ENCODE measurements at places on chromosomes 16 and 17.

GRCh38 chr17:72928454-72929136, 163.9 kb downstream of the SLC39A11 start:
- DNase-seq, result no peak

DNA sequence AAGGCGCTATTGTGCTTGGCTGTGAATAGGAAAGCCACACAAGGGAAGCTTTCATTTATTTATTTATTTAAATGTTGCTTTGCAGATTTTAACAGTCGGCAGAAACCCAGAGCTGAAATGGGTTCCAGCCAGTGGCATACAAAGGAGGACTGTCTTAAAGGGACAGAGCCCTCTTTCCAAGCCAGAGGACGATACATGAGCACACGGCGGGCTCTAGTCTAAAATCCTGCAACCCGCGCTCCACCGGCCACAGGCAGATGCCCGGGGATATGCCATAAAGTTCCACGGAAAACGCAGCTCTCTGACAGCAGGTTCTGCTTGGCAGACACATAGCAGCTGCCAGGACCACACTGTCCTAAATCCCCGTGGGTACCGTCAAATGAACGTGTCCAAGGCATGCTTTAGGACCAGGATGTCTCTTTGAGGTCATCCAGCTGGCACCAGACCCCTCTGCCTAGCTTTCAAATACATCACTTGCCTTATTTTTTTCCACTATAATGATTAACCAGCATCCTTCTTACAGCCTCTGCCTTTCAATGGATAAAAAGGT, 64.6 kb downstream of the CYTH1 start:
- DNase-seq, result no peak

- DNase-seq, result no peak
Measured at GRCh38 chr16:70476272-70477020, 22.1 kb downstream of the FCSK start.

GRCh38 chr16:67163164-67163998, 1.2 kb upstream of the HSF4 start:
- DNase-seq, result no peak

- DNase-seq, result no peak
Measured at GRCh38 chr16:24214992-24215391, 41.1 kb upstream of the CACNG3 start.

DNA sequence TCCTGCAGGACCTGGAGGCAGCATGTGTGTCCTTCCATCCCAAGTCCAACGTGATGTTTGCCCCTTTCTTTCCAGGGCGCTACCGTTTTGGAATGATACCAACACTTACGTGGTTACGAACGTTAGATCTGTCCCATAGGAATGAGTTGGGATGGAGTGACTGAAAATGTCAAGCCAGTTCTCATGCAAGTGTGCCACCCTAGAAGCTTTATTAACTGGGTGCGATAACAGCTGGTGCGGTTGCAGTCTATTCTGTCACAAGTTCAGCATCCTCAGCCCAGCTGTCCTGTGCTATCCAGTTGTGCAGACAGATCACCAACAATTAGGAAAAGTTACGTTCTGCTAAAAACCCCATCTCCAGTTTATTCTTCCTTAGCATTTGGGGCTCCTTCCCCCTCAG, 52.5 kb downstream of the BANP start:
- DNase-seq, result no peak

- DNase-seq, result no peak
Measured at GRCh38 chr17:83069931-83070742, 9.3 kb upstream of the METRNL start.

- no peak for DNase-seq
Measured at GRCh38 chr17:70276906-70277305, 107.6 kb downstream of the KCNJ2 start.

DNA sequence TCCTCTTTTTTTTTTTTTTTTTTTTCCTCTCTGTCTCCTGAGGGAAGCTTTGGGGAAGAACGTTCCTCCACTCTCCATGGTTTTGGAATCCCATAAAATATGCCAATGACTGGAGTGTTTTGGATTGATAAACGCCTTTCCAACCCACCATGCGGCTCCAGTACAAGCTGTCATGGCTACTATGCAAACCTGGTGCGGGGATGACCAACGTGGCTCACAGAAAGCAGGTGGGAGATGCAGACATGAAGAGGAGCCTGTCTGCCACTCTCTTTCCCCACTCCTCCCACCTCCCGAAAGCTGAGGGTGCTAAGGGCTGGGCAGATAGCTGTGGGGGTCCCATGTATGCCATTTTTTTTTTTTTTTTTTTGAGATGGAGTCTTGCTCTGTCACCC, 69.9 kb upstream of the SEC14L1 start:
- no peak for DNase-seq

GRCh38 chr17:20203018-20203417, 193.9 kb downstream of the SPECC1 start:
- no peak for DNase-seq

DNA sequence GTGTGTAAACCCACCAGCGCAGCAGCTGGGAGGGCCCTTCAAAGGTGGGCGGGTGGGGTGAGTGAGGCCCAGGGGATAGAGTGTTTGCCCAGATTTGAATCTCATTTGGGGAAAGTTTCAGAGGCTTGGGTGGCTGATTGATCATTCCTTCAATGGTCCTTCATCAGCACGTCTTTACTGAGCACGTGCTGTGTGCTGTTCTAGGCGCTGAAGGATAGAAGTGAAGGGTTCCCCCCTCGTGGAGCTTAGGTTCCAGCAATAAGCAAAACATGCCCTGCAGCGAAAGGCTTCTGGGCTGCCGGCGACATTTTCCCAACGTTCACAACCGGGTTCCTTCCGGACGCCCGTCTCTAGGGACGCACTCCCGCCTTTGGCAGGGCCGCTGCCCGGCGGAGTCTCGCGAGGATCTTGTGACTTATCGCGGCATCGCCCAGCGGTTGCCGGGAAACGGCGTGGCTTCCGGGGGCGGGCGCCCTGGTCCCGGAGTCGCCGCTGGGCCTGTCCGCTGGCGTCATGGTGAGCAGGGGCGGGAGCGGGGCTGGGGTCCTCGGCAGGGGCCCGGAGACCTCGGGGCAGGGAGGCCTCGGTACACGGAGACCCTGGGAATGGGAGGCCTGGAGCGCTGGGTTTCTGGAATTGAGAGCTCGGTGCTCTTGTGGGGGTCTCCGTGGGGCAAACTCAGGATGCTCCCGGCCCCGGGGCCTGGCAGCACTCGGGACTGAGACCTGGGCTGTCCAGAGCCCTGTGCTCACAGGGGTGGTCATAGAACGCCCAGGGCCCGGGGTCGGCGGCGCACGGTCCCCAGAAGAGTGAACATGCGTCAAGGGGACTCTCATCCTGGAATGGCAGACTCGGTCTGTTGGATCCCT, 3.2 kb upstream of the DBNDD1 start:
- peak; percentile 52 for DNase-seq

DNA sequence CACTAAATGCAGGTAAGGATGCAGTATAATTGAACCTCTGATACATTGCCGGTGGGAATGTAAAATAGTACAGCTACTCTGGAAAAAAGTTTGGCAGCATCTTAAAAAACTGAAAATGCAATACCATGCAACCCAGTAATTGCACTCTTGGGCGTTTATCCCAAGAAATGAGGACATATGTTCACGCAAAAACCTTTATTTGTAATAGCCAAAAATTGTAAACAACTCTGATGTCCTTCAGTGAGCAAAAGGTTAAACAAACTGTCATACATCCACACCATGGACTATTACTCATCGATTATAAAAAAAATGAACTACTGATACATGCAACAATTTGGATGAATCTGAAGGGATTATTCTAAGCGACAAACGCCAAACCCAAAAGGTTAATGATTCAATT, 16.9 kb downstream of the SYNRG start:
- DNase-seq, result peak; percentile 67

- no peak for DNase-seq
Measured at GRCh38 chr16:48052731-48053417, 102.9 kb downstream of the ABCC12 start.

GRCh38 chr17:73787076-73788059, 143.1 kb upstream of the SDK2 start:
- no peak for DNase-seq

DNA sequence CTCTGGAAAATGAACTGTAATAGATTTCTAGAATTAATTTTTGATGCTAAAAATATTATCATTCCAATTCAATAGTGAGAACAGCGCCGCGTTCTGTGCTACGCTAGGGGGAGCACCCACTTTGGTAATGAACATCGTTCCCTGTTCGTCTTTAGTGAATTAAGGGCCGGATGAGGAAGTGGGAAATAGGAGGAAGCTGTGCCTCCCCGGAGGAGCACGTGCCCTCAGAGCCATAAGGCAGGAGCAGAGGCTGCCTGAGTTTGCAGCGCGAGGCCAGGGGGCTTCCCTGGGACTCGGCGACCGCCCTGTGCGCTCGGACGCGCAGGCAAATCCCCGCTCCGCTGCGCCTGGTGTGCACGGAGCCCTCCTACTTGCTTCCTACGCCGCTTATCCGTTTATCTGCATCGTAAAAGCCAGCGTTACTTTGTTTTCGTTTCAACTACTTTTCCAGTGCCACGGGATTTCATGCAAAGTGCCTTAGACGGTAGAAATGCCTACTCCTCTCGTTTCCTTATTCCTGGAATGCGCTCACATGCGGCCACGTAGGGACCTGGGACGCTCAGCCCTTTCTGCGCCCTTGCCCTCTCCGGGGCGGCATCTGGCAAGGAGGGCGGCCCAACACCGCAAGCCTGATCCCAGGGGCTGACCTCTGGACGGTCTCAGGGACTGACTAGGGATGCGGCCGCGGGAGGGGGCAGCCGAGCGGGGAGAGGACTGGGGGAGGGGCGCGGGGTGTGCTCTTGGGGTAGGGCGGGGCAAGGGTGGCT, 76.4 kb downstream of the KCNJ12 start:
- peak; percentile 24 for DNase-seq

GRCh38 chr17:13001991-13002615, 15.7 kb downstream of the ELAC2 start:
- DNase-seq, result no peak

GRCh38 chr16:84088695-84089395, 27.9 kb downstream of the MBTPS1 start:
- no peak for DNase-seq

- DNase-seq, result peak; percentile 71
Measured at GRCh38 chr17:28335959-28336871, 654 bp downstream of the TNFAIP1 start.

GRCh38 chr17:61467416-61468262, 15.4 kb downstream of the TBX4 start:
- no peak for DNase-seq

DNA sequence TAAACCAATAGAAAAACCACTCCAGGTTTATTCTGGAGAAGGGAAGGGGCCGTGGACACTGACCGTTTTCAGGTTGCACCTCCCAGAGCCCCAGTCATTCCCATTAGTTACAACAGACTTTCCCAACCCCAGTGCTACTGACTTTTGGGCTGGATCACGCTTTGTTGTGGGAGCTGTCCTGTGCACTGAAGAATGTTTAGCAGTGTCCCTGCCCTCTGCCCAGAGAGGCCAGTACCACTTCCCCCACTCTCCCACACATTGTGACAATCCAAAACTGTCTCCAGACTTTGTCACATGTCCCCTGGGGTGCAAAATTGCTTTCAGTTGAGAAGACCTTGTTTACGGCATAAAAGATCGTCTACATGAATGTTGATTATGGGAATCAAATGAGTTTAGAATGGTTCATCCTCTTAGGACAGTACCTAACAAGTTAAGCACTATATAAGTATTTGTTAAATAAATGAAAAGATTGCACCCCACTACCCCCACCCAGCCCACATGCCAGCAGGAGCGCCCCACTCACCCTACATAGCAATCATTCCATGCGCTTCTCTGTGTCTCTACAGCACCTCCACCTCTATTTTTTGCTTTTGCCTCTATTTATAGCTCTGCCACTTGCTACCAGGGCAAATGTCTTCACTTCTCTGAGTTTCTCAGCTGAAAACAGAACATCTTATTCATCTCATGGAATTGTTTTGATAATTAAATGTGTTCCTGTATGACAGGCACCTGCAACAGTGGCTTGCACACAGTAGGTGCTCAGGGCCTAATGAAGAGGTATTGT, 104.9 kb downstream of the AXIN2 start:
- no peak for DNase-seq

DNA sequence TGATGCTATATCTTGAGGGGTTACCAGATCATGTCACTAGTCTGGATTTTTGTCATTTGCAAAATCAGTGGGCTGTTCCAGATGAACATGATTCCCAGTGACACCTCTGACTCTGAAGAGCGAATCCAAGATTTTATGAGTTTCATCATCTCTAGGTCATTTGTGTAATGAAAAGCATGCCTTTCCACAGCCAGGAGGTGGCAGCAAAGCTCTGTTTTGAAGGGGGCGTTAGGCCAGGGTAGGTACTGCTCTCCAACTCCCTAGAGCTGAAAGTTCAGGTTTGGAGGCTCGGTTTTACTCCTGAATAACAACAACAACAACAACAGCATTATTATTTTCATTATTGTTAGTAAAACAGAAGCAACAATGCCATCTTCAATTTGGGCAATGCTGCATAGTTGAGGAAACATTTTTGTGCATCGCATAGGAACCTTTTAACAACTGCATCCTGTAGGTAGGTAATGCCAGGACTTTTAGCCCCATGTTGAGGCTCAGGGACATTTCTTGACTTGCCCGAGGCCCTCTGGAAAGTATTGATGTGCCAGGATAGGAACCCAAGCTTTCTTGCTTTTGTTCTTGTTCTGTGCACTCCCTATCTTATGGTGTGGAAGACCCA, 77.0 kb downstream of the MYH13 start:
- peak; percentile 4 for DNase-seq

GRCh38 chr17:35653619-35654361, 66.7 kb downstream of the AP2B1 start:
- no peak for DNase-seq

DNA sequence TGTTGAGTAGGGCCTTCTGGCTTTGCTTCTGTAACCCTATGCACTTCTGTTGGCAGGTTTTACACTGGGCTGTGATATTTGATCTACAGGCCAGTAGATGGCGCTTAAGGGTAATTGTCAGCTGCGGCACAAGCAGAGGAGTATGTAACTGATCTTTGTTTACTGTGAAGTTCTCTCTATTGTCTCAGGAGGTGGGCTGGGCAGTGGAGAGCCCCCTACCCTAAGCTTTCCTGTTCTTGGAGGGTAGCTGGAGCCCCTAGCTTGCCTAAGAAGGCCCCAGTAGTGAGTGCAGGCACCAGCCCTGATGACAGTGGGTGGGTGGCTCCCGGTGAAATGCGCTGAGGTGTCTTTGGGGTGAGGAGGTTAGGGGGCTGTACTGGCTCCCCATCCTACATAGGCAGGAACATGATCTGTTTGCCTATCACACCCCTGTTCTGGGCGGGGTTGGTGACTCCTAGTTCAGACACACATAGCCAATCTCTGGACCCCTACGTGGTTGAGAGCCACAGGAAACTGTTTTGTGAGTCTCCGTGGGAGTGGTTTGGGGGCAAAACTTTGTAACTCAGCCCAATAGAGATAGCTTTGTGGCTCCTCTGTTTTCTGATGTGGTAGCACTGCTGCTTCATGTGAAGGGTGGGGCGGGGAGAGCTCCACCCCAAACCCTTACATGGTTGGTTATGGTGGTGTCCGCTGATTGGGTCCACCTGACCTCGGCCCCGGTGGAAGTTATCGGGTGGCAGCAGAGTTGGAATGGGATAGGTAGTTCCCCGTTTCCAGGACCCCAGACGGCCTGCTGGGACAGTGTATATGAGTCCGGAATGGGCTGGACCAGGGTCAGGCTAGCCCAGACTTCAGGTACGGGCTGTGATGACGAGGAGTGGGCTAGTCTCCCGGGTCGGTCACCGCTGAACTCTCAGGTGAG, 60.4 kb downstream of the SLFN11 start:
- DNase-seq, result peak; percentile 51
